ENCODE measurements at places on chromosomes 7 and 10. TPM values are rescaled to one million over a fixed set of nuclear protein-coding genes. Genes with fewer than 3 reads are reported as not detected.

Gene NUDT13
- 11.0 TPM for total RNA-seq

Gene ASB10
- not detected for total RNA-seq

Gene PLXNA4
- 20.1 TPM for total RNA-seq

Gene SLC26A4
- total RNA-seq, result 0.17 TPM

Gene XRCC2
- total RNA-seq, result 0.09 TPM

Gene NUTM2A
- total RNA-seq, result 0.34 TPM

Gene CHN2
- total RNA-seq, result 7.7 TPM

Gene OPN1SW
- total RNA-seq, result not detected

Gene AGBL3
- 0.58 TPM for total RNA-seq

Gene CPA2
- not detected for total RNA-seq

Gene PRRT4
- total RNA-seq, result 3.5 TPM

Gene UCMA
- total RNA-seq, result not detected

Gene CNNM1
- total RNA-seq, result 2.2 TPM

Gene PDLIM1
- 41.1 TPM for total RNA-seq

Gene HOXA3
- 8.3 TPM for total RNA-seq

Gene TMEM229A
- 0.26 TPM for total RNA-seq

Measured in pericardium fibroblast (primary cell).